ENCODE measurements at places on chromosomes 12 and 14. TPM values are rescaled to one million over a fixed set of nuclear protein-coding genes. Genes with fewer than 3 reads are reported as not detected.

CCDC175 gene
- total RNA-seq: not detected

DNA sequence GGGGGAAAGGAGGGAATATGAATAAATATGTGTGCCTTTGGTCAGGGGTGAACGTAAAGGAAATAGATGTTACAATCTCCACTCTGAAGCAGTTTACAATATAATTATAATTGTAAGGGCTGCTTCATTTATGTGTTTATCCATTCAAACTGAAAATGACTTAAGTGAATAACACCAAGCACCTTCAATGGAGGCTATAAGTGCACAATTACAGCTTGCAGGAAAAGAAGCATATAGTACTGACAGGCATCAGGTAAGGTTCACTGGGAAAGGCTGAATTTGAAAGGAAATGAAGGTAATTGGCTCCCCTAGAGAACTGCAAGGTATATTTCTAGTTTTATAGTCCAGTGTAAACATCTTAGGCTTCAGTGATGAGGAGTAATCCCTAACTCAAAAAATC is 192.7 kb downstream of the STXBP6 start:
- no peaks in the 10 kb centered on the region for H3K36me3 ChIP-seq
- no peaks in the 10 kb centered on the region for H3K27me3 ChIP-seq
- H3K27ac ChIP-seq: no peak overlapping the region
- no peak overlapping the region for H3K4me3 ChIP-seq

RTL1 gene
- total RNA-seq: not detected

DNA sequence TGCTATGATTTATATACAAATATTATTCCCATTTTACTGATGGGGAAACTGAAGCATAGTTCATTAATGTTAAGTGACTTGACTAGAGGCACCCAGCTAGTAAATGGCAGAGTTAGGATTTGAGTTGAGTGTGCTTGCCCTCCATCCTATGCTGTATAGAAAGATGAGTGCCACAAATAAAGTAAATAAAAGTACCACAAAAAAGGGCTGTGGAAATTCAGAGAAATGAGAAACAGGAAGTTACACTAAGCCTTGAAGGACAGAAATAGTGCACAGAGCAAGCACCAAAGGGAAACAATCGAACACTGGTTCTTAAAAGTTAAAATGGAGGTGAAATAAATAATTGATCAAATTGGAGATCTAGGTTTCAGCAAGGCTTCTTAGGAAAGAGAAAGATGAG is 9.2 kb upstream of the ABCD2 start:
- H3K27me3 ChIP-seq: no peaks in the 10 kb centered on the region
- no peak overlapping the region for H3K4me3 ChIP-seq
- no peaks in the 10 kb centered on the region for H3K36me3 ChIP-seq
- peaks cover 10% of the 10 kb centered on the region for H3K4me1 ChIP-seq

DNA sequence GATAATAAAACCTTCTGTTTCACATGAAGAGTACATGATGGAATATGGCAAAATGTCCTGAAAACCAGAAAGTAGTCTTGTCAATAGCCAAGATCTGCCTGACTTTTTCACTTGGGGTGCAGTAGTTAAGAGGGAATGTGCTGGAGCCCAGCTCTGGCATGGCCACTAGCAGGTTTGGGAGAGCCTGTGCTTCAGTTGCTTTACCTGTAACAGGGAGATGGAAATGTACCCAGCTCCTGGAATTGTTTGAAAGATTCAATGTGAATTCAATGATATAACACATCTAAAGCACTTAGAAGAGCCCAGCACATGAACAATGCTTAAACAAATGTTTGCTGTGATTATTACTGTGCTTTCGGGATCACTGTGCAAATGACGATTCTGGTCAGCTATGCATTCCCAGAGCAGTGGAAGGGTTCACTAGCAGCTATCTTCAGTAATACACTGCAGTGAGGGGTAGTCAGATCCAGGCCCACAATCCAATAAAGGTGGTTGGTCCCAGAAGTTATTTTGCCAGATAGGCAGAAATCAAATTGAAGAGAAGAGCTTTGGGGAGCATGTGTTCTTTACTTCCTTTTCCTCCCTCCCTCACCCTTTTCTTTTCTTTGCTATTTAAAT is 224.9 kb downstream of the APAF1 start:
- no peaks in the 10 kb centered on the region for H3K4me1 ChIP-seq
- no peak for DNase-seq
- H3K36me3 ChIP-seq: no peaks in the 10 kb centered on the region
- H3K27me3 ChIP-seq: no peaks in the 10 kb centered on the region

CSRP2 gene
- total RNA-seq: 1.6 TPM

MFAP5 gene
- total RNA-seq: not detected

IKZF4 gene
- 4.6 TPM for total RNA-seq
